HFF-Myc (cell line): ENCODE measurements at places on chromosomes 7 and 10.
A peak's percentile ranks its signal among the peaks of the same experiment; 100 is the strongest.

DNA sequence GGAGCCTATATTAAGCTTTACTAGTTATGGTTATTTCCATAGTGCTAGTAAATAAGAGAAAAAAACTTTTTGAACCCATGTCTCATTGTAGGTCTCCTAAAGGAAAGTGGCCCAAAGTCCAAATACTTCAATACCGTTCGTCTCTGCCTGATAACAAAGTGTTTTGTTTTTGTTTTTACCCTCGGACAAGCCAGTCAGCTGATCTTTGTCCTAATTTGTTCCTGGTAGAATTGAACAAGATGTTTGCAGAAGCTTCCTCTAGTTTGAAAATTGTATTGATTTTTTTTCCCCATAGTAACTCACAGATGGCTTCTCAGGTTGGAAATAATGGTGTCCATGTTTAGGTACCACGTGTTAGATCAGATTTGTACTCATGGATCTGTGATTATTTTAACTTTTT is 335.8 kb upstream of the KAT6B start:
- no peak for DNase-seq

GRCh38 chr10:49153115-49153514 is 19.3 kb upstream of the FAM170B start:
- no peak for DNase-seq

- no peak for DNase-seq
Measured at GRCh38 chr10:132232023-132232951, 45.5 kb downstream of the DPYSL4 start.

- DNase-seq: no peak
Measured at GRCh38 chr10:79266084-79266483, 81.2 kb upstream of the PPIF start.

DNA sequence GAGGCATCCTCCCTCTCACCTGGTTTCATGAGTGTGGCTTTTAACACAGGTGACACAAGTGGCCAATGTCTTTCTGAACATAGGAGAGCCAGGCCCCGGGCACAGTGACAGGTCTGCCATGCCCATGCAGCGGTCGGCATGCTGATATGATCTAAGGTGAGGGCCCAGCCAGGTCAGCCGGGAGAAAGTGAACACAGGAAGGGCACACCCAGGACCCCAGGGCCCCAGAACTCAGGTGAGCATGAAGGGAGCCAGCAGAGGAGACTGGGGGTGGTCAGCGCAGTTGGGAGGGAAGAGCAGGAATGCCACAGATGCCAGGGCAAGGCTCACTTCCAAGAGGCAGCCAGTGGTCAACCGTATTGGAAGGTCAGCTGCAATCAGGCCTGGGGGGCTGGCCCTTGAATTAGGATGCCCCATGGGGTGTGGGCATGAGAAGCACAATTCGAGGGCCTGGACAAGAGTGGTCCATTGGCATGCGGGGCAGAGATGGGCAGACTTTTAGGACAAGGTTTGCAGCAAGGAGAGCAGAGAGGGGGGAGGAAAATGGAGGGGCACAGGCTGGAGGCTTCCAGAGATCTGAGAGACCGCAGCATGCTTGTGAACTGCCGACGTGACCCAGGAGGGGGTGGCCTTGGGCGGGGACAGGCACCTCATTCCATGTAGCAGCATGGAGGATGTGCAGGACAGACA is 3.9 kb upstream of the INPP5A start:
- DNase-seq: no peak

- no peak for DNase-seq
Measured at GRCh38 chr7:82373926-82374635, 69.5 kb downstream of the CACNA2D1 start.

GRCh38 chr10:31399631-31400030 is 80.6 kb downstream of the ZEB1 start:
- no peak for DNase-seq

- DNase-seq: no peak
Measured at GRCh38 chr7:1287752-1288201, 55.1 kb downstream of the UNCX start.

DNA sequence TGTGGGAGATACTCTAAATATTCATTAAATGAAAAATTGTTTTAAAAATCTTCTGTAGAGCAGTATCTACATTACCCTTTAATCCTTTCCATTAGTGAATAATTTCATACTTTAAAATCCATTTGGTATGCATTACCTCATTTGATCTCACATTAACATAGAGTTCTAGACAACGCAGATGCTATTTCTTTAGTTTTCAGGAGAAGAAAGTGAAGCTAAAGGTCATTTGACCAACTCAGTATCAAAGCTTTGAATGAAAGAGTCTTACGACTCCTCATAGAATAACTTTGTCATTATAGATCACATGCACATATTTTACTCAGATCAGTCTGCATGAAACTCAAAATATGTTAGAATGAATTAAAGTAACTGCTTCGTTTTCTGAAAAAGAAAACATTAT is 460.2 kb downstream of the DNAJB9 start:
- DNase-seq: no peak

DNA sequence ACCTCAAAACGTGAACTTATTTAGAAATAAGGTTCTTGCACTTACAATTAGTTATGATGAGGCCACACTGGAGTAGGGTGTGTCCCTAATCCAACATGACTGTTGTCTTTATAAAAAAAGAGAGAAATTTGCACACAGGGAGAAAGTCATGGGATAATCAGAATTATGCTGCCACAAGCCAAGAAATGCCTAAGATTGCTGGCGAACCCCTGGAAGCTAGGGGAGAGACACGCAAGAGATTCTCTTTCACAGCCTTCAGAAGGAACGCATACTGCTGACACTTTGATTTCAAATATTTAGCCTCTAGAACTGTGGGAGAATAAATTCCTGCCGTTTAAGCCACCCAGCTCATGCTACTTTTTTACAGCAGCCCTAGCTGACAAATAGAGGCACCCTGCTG is 138.3 kb downstream of the CCDC71L start:
- DNase-seq: no peak

DNA sequence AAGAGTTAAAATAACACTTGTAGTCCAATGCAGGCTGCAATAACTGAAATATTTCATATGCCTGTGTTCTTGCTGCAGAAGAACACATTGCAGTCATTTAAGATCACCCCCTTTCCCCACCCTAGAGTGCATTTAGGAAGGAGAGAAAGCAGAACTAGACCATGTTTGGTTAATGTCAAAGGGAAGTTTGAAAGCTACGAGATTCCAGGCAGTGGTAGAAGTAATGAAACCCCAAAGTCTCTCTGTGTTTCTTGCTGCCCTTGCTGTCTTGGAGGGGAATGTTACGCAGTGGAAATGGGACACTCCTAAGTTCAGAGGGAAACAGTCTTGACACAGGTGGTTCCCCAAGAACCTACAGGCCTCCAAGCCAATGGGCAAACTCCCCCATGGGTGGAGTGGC is 242.9 kb downstream of the PTEN start:
- DNase-seq: no peak

GRCh38 chr10:75261813-75262705 is 26.3 kb upstream of the COMTD1 start:
- DNase-seq: peak; percentile 85

DNA sequence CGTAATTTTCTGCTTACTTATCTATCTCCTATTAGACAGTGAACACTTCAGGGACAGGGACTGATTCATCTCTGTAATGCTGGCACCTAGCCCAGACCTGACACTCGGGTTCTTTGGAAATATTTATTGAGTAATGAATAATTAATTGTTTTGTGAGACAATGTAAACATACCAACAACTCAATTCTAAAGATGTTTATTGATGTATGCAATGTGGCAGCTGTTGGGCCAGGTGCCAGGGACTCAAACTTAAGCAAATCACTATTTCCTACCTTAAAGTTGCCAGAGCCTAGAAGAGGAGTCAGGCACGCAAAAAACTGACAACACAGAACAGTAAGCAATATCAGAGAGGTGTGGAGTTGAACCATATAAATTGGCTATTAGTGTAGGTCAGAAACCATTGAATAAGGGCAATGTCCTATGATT is 63.6 kb upstream of the BMPER start:
- no peak for DNase-seq
